ENCODE measurements at places on chromosomes 5 and 9. TPM values are rescaled to one million over a fixed set of nuclear protein-coding genes. Genes with fewer than 3 reads are reported as not detected.

The PLEKHG4B gene
- total RNA-seq, result 1.5 TPM

- no peak for DNase-seq
Observed at GRCh38 chr5:13412040-13412595, 532.4 kb downstream of the DNAH5 start.

DNA sequence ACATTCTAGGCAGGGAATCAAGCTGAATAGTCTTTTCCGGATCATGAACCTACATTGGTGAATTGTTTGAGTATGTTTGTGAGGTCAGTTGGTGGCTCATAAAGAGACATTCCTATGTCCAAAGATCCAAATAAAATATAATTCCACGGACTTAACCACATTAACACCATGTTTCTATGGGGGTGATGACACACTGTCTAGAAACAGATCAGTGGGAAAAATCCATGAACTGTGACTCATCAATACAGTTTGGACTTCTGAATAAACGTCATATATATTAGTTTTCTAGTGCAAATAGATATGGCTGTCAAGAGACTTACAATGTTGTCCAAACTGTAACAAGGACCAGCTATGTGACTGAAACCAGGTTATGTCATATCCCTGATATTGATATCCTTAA lies 509.9 kb upstream of the TYRP1 start:
- DNase-seq, result no peak

- DNase-seq, result no peak
Observed at GRCh38 chr5:150224483-150225027, 34.7 kb downstream of the SLC6A7 start.

- DNase-seq, result no peak
Observed at GRCh38 chr5:149852641-149853330, 91.8 kb downstream of the PDE6A start.

DNA sequence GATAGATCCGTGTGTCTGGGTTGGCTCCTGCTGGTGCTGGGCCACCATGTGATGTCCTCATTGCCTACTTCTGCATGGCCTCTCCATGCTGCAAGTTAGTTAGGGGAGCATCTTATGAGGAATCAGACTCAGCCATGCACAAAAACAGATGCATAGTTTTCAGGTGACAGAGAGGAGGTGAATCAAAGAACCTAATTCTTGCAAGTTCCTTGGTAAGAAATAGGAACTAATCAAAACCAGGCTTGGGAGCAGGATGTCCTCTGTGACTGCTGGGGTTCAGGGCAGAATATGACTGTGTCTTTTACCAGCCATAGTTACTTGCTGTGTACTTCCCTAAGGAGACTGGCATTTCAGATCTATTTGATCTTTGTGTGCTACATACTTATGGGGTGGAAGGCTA lies 61.6 kb downstream of the C9orf152 start:
- no peak for DNase-seq
